ENCODE measurements at places on chromosomes 5 and 9.

DNA sequence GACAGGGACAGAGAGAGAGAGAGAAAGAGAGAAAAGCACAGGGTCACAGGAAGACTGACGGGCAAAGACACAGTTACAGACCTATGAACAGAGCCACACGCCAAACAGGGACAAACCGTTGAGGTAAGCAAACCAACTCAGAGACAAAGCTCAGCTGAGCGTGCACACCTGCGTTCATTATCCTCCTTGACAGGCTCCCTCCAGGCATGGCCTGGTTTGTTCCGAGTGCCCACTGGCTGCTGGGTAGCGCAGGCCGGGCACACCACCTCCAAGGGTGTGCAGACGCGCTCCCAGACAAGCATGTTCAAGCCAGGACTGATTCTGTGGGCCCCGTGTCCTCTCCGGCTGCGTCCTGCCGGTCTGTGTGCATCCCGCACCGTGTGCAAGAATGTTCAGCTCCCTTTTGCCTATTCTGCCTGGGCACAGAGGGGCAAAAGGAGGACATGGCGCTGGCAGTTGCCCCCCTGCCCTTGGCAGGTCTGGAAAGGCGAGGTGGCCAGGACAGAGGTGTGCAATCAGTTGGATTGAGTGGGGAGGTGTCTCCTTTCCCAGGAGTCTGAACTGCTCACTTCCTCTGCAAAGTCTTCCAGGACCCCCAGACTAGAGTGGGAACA, 467 bp upstream of the SMIM32 start:
- DNase-seq, result no peak

- DNase-seq, result no peak
Measured at GRCh38 chr5:99349787-99350186, 421.0 kb upstream of the CHD1 start.

GRCh38 chr5:56763711-56764466, 51.5 kb upstream of the MAP3K1 start:
- no peak for DNase-seq

GRCh38 chr5:10337107-10337506, 16.4 kb upstream of the MARCHF6 start:
- DNase-seq, result no peak

DNA sequence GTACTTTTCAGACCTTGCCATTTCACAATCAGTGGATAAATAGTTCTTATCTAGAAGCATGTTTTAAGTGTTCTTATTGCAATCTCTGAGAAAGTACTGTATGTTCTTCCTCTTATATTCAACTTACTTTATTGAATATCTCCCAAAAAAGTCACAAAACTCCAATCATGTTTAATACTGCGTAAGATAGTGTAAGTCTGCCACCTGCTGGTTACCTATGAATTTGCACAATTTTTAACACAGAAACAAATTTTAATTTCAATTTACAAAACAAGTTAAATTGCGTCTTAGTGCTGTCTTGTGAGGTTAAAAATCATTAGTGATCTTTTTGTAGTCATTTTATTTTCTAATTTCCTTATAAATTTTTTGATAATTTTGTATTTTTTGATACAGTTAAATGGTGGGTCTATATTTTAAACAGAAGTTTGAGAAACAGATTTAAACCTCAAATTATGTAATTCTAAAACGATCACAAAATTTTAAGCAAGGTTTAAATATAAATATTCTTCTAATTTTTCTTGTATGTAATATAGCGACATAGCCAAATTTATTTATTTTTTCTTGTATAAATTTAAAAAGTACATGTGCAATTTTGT, 115.8 kb downstream of the EMB start:
- DNase-seq, result no peak

DNA sequence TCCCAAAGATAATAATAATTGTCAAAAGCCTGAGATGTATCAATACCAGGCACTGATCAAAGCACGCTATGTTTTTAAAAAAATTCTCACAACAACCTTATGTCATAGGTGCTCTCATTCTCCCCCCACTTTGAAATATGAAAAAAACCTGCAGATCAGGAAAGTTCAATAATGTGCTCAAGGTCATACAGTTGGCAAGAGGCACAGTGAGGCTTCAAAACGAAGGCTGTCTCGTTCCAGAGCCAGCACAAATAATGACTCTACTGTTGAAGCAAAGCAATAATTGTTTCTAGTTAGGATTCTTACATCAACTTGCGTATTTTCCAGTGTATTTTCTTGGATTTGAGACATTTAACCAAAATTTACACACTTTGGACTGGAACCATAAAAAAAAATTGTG, 88.3 kb downstream of the RAB3C start:
- no peak for DNase-seq

- peak; percentile 51 for DNase-seq
Measured at GRCh38 chr5:35089334-35090314, 41.9 kb upstream of the AGXT2 start.

DNA sequence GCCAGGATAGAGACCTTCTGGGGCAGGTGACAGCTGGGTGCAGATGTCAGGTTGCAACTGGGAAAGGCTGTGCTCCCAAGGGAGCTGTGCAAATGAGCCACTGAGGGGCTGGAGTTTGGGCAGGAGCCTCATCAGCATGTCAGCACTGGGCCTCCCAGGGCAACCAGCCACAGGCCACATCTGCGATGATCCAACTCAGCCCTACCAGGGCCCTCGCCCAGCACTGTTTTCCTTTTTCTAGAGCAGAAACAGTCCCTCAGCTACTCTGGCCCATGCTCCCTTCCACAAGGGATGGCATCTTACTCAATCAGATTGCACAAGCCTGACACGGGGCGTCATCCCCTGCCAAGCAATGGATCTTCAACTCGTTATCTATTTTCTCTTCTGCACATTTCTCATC, 24.8 kb downstream of the NIPAL4 start:
- DNase-seq, result no peak

DNA sequence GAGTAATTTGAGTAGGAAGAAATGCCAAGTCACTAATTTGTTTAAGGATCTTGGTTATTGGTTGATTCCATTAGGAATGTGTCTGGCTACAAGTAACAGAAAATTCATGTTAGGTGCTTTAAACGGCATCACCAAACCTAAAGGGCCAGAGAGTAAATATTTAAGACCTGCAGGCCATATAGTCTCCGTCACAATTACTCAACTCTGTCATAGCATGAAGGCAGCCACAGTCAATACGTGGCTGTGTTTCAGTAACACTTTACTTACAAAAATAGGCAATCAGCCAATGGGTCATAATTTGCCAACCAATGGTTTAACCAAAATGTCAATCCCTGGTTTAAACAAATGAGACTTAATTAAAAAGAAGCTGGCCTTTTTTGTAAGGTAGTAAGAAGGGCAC, 98.5 kb downstream of the ARL15 start:
- DNase-seq, result no peak

GRCh38 chr9:137281345-137282116, 4.0 kb downstream of the TOR4A start:
- DNase-seq, result no peak

DNA sequence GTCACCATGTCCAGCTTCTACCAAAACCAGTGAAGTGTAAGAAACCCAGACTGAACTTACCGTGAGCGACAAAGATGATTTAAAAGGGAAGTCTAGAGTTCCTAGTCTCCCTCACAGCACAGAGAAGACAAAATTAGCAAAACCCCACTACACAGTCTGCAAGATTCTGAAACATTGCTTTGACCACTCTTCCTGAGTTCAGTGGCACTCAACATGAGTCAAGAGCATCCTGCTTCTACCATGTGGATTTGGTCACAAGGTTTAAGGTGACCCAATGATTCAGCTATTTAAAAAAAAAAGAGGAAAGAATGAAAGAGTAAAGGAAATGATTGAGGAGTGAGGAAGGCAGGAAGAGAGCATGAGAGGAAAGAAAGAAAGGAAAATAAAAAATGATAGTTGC, 19.8 kb downstream of the IL7R start:
- DNase-seq, result no peak

- DNase-seq, result no peak
Measured at GRCh38 chr9:69147041-69147834, 26.8 kb upstream of the TJP2 start.

DNA sequence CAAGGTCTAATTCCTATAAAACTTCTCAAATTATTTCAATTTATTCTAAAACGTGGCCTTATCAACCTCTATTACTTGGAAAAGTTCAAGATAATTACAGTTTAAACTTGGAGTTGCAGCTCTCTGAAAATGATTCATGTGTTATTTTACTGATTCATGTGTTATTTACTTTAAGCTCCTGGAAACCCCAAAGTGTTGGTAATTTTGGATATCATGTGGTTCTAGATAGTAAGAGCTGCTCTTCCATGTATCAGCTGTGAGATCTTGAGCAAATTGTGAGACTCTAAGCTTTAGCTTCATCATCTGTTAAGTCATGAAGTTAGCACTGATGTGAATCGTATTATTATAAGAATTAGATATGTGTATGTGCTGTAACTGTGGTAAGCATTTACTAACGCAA, 749.2 kb downstream of the TLE4 start:
- DNase-seq, result no peak

DNA sequence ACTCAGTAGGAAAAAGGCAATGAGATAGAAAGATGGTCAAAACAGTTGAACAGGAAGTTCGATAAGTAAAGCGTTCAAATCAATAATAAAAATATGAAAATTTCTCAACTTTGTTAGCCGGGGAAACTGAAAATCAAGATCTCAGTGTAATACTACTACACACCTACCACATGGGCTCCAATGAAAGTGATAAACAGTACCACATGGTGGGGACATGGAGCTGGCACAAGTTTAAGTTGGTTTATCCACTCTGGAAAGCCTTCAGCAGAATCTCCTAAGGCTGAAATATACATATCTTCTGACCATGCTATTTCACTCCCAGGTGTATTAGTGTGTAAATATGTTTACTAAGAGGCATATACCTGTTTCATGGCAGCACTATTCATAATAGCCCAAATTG, 126.8 kb downstream of the NXNL2 start:
- DNase-seq, result no peak

DNA sequence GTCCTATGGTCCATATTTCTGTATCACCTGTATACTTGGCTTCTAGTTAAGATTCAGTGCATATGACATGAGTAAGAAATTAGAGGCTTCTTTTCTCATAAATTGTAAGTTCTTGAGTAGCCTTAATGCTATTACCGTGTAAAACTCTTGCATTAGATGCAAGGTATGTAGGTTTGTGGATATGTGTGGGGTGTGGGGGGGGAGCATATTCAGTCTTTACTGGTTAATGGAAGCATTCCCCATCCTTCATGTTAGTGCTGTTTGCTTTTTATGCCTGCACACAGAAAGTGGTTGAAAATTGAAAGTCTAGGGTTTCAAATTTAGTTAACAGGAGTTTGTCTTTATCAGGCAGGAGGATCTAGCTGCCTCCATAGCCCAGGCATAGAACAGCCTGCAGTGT, 16.1 kb downstream of the RAI14 start:
- no peak for DNase-seq

DNA sequence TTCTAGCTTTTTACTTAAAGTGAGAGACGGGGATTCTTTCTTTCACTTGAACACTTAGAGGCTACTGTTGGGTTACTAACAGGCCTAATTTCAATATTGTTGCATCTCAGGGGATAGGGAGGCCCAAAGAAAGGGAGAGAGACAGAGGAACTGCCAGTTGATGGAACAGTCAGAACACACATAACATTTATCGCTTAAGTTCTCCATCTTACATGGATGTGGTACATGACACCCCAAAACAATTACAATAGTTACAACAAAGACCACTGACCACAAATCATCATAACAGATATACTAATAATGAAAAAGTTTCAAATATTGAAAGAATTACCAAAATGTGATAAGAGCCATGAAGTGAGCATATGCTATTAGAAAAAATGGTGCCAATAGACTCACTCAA, 4.3 kb upstream of the RIC1 start:
- DNase-seq, result no peak

DNA sequence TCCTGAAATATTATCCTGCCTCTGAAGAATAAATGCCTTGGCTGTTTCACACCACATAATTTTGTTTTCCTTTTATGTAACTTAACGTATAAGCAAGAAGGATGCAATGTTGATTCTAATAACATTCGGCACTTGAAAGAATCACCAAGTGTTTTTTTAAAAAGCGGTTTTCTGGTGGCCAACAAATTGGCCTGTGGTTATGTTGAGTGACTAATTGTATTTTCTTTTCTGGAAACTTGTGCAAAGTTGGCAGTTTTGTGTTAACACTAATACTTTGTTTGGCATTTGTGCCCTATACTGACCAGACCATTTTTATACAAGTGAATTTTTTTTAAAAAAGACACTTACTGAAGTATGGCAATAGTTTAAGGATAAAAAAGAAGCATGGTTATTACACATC, 452.7 kb downstream of the BNC2 start:
- no peak for DNase-seq

- no peak for DNase-seq
Measured at GRCh38 chr9:29241320-29241719, 1668.0 kb upstream of the C9orf72 start.

DNA sequence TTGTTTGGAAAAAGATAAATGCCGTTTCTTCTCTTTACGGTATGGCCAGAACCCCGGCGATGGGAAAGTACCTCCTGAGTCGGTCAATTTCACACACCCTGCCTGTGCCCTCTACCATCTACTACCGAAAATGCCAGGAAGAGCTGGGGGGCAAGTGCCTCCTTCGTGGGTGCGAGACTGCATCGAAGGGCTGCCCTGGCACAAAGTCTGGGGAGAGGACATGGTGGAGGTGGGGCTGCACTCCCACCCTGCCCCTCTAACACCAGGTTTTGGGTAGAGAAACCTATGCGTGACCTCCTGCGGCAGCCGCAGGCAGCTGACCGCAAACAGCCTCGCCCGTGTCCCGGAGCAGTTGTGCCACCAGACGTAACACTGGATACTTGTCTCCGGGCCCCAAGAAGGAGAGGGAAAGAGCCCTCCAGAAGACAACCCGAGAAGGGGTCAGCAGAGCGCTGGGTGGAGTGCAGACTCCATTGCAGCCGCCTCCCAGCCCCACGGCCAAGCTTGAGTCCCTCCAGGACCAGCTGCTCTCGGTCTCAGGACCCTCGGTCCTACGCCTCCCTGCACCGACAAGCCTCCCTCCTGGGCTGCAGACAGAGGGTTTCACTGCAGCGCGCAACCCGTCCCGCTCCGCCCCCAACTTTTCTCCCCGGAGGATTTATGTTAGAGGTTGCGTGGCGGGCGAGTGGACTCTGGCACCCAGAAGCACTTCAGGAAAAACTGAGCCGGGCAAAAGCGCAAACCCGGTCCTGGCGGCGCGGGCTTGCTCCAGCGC, 823 bp upstream of the PRDM6 start:
- DNase-seq, result no peak

DNA sequence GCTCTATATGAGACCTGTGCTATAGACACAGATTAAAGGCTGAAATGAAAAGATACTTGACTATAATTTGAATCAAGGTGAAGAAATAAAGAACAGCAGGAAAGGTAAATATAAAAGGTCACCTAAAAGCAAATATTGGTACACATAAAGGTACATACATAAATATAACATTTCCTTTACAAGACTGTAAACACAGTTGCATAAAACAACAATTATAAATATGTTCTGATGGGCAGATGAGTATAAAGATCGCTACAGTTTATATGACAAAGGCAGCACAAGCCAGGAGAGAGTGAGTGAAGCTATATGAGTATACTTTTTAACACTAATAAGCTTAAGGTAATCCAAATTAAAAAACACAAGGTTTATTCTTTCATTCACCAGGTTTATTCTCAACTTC, 114.5 kb downstream of the OXCT1 start:
- DNase-seq, result no peak

- DNase-seq, result no peak
Measured at GRCh38 chr5:137096149-137097103, 402.7 kb downstream of the SPOCK1 start.

All from WERI-Rb-1 (cell line).